ENCODE measurements at places on chromosomes 1 and 21.

DNA sequence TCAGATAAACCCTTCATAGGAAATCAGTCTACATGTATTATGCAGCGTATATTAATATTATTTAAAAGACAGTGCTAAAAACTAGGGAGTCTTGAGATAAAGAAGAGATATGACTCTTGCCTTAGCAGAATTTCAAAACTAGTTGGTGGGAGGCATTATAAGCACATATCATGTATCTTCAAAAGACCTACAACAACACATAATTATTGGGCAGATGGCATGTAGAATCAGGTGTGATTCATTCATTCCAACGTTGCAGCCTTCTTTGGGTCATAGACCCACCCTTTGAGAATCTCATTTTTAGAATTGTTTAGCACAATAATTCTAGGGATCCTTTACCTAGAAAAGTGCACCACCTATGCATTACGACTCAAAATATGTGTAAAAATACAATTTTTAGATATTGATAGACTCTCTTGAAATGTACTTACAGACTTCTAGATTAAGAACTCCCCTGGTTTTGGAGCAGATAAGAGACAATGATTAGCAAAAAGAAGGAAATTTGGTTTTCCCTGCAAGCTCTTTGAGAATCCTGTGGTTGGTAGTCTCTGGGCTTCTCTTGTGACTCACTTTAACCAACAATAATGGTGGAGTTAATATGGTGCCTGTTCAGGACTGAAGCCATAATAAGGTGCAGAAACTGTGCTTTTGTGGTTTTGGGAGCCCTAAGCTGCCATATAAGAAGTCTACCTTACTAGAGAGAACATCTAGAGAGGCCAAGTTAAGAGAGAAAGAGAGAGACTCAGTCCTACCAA, 85.3 kb upstream of the RGS4 start:
- no peak for DNase-seq

- DNase-seq, result no peak
Measured at GRCh38 chr21:37507716-37508115, 141.1 kb downstream of the DYRK1A start.

DNA sequence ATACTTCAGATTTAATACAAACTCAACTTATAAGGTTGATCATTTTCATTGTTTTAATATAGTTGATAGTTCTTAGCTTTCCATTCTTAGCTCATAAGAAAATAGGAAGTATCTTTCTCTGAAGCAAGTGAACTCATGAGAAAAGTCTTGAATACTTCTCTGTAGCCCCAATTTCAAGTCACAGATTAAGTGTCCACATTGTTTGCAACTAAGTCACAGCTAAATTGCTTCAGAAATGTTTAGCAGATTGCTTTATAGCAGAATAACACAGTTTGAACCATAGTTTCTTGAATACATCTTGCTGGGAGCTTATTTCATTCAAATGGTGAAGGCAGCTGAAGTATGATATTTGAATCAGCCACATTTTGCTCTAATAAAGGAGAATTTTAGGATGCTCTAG, 10.6 kb upstream of the PKN2 start:
- peak; percentile 22 for DNase-seq

- DNase-seq, result no peak
Measured at GRCh38 chr1:68166348-68166747, 66.0 kb downstream of the WLS start.

DNA sequence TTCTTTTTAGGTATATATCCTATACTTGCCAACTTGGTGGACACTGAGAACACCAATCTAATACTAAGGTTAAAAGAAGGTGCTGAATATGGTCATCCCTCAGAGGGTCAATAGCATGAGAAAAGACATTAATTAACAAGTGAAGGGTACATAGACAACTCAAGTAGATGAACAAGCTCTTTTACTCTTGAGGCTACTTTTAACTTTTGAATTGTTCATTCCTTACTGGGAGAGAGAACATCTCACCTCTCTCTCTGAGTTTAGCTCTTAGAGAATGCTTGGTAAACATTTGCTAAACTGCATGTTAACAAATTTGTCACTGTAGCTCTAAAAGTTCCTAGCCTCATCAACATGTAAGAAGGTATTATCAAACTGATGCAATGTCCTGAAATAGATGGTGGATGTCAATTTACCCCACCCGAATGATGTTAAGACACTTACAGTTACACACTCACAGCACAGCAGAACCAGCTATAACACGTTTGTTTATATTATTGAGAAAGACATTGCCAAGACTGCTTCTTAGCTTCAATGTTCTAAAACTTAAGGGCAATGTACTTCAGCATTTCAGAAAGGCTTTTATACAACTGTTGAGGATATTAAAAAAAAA, 35.9 kb downstream of the HEATR1 start:
- DNase-seq, result no peak

GRCh38 chr1:100510451-100510850, 27.5 kb upstream of the GPR88 start:
- DNase-seq, result no peak

- DNase-seq, result no peak
Measured at GRCh38 chr21:45977396-45977795, 4.2 kb upstream of the COL6A1 start.

DNA sequence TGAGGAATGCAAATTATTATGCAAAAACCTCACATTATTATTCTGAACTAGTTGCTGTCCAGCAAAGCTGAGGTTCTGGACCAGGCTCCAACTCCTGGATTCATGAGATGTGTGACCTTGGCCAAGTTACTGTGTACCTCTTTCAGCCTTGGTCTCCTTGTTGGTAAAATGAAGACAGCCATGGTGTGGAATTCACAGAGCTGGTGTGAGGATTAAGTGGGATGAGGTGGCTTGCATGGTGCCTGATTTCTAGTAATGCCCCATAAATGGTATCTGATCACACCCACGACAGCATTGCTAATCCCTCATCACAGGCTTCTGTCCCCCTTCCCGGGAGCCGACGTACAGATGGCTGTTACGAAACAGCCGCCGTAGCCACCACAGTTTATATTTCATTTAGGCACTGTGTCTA, 59.6 kb downstream of the PGBD5 start:
- DNase-seq, result no peak

- no peak for DNase-seq
Measured at GRCh38 chr1:201112926-201113325, 700 bp upstream of the CACNA1S start.

DNA sequence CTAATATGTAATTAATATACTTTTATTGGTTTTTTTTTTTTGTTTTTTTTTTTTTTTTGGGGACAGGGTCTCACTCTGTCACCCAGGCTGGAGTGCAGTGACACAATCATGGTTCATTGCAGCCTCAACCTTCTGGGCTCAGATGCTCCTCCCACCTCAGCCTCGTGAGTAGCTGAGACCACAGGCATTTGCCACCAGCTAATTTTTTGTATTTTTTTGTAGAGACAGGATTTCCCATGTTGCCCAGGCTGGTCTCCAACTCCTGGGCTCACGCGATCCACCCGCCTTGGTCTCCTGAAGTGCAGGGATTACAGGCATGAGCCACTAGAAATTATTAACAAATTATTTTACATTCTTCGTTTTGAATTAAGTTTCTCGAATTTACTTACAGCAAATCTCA, 16.8 kb upstream of the POGZ start:
- no peak for DNase-seq

DNA sequence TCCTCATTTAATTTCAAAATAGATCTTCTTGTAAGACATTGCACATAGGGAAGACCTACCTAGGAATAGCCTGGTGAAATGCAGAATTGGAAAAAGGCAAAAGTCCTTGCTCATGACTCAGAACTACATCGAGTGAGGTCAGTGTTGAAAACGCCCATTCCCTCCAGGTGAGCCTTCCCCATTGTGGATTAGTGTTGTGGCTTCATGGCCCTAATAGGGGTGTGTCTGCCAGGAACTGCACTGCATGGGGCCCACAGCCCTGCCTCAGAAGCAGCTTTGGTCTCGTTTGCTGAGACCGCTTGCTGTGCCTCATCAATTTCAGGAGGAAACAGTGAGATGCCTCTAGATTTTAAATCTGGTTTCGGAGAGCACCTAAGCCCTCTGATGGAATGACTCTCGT, 17.0 kb downstream of the TFF3 start:
- DNase-seq, result no peak

DNA sequence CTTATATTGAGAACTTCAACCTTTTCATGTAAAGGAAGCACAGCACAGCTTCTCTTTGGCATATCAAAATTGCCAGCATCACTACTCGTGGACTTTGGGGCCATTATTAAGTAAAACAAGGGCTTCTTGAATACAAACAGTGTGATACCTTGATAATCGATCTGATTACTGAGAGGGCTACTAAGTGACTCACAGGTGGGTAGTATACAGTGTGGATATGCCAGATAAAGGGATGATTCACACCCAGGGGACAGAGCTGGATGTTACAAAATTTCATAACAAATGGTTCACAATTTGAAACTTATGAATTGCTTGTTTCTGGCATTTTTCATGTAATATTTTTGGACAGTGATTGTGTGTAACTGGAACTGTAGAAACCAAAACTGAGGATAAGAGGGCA, 15.4 kb downstream of the HDAC1 start:
- no peak for DNase-seq

- DNase-seq, result no peak
Measured at GRCh38 chr1:24323281-24323680, 4.1 kb downstream of the GRHL3 start.

DNA sequence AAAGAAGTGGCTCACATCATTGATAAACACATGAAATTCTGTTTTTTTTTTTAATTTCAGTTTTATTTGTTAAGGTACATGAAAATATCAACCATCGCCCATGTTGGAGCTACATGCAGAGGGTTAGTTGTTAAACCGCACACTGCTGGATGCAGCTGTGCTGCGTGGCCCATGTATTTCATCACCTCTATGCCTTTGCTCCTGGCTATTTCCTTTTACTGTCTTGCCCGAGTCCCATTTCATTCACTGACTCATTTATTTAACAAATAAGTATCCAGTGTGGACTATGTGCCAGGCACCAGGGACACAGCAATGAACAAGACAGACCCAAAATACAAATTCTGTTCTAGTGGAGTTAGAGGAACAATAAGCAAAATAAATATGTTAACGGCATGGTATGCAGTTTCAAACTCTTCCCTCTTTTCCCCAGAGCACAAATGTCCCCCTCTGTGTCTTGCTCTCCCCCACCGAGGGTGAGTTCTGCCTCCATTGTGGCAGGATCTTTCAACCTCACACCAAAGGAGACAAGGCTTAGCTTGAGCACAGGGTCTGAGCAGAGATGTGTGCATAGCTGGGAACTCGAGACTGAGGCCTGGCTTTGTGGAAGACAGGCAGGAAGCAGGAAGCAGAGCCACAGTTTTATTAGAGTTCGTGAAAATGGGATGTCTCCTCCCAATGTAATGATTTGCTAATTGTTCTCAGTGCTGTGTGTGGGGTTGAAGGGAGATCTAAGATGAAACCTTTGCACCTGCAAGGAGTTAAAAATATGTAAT, 44.6 kb downstream of the MAN1C1 start:
- no peak for DNase-seq

- no peak for DNase-seq
Measured at GRCh38 chr21:45534636-45535331, 7.5 kb downstream of the SLC19A1 start.

DNA sequence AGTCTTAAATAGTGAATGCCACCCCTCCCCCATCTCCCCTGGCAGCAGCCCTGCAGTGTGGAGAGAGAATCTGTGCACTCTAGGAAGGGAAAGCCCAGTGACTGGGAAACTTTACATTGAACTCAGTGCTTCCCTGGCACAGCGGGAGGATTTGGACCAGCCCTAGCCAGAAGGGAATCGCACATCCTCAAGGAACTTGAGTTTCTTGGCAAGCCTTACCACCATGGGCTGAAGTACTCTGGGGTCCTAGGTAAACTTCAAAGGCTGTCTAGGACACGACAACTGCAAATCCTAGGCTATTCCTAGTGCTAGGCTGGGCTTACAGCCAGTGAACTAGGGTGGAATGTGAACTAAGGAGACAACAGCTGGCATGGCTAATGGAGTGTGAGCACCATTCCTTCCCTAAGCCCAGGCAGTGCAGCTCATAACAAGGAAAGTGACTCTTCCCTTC, 88.3 kb downstream of the COL24A1 start:
- no peak for DNase-seq

GRCh38 chr1:16151196-16151994, 4.5 kb downstream of the EPHA2 start:
- DNase-seq, result peak; percentile 28

DNA sequence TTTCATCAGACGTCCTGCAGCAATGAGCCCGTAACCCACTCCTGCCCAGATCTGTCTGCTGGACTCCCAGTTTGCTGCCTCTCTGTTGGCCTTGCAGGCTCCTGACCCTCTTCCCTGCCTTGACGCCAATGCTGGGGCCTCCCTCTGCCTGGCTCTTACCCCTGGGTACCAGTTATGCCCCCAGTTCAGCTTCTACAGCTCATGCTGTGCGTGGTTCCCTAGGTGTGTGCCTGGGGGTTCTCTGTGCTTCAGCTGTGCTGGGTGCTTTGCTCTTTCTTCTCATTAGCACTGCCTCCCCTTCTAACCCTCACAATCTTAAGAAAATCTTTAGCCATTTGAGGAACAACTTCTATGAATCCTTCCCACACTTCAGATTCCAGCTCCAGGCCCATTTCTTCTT, 151.4 kb downstream of the ZSCAN20 start:
- DNase-seq, result no peak

DNA sequence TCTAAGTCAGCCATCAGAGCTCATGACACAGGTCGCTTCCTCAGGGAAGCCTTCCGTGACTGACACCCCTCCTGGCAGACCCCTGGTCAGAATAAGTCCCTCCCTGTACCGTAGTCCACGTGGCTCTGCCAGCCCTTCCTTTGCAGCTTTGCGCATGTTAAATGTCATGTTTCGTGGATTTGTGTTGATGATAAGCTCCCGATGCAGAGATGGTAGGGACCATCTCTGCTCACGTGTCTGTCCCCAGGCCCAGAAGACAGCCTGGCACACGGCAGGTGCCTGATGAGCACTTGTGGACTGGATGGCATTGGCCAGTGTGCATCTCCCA, 75.9 kb downstream of the DHRS3 start:
- DNase-seq, result no peak
